Neural progenitor cell (in vitro differentiated cells): ENCODE measurements at places on chromosomes 7 and 10.

- no peak for DNase-seq
Measured at GRCh38 chr7:140773104-140773503, 76.6 kb downstream of the NDUFB2 start.

DNA sequence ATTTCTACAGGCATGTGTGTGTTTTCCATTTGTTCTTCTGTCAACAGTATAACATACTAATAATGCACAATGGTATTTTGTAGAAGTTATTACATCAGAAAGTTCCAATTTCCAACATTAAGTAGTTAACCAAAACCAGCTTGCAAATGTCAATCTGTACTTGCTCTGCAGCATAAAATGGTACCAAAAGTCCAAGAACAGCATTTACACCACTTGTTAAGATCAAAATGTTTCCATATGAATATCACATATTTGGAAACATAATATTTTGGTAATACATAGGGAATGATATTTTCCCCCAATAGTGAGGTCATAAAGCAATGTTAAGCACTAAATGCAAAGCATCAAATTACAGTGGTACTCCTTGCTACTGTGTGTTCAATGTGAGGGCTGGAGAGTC lies 162.1 kb downstream of the ZNF438 start:
- no peak for DNase-seq

DNA sequence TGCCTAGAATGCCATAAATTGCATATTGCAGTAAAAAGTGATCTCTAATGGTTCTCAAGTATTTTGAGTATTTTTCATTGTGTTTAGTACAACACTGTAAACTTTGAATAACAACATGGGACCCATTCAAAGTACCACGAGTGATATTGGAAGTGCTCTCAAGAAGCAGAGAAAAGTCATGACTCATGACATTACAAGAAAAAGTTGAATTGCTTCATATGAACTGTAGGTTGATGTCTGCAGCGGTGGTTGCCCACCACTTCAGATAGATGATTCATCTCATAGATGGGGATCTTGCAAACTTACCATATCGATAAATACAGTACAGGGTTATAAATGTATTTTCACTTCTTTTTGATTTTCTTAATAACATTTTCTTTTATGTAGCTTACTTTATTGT lies 33.9 kb downstream of the ENTPD1 start:
- DNase-seq: no peak

- DNase-seq: no peak
Measured at GRCh38 chr7:25662841-25663800, 434.8 kb upstream of the NPVF start.

DNA sequence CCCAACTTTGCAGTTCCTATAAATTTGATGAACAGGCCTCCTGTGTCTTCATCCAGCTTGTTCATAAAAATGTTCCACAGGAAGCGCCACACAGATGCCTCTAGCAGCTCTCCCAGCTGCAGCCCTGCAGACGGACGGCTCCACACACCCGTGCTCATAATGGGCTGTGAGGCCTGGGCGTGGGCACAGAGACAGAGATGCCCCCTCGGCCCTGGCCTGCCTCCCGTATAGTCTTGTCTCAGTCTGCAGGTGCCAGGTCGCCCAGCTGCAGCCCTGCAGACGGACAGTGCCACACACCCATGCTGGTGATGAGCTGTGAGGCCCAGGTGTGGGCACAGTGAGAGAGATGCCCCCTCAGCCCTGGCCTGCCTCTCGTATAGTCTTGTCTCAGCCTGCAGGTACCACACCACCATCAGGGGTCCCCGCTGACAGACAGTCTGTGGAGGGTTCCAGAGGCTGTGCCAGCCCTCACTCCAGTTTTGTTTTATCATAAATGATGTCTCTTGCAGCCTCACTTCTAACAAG lies 189.9 kb downstream of the TCERG1L start:
- DNase-seq: no peak

- no peak for DNase-seq
Measured at GRCh38 chr10:6781133-6781770, 201.2 kb upstream of the PRKCQ start.

GRCh38 chr10:51806079-51806835 lies 106.9 kb upstream of the CSTF2T start:
- no peak for DNase-seq

DNA sequence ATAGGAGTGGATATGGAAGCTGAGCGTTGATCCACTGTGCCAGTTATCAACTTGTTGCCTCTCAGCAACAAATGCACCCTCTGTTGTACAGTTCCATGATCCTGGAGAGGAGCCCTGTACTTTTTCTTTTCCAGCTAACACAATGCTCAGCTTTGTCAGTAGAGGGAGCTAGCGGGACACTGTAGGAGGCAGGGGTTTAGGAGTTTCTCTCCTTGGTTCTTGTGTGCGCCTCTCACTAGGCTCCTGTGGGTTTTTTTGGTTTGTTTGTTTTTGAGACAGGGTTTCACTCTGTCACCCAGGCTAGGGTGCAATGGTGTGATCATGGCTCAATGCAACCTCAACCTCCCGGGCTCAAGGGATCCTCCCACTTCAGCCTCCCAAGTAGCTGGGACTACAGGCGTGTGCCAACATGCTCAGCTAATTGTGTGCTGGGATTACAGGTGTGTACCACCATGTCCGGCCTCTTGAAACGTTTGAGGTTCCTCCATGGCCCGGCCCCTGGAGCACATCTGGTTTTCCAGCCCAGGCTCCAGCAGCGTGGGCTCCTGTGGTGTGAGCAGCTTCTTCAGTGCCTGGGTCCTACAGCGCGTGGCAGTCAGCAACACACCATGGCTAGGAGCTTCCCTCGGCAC lies 12.0 kb upstream of the MARVELD1 start:
- peak; percentile 83 for DNase-seq
